ENCODE measurements at places on chromosomes 16 and 17. TPM values are rescaled to one million over a fixed set of nuclear protein-coding genes. Genes with fewer than 3 reads are reported as not detected.

Gene UBE2G1
- polyA plus RNA-seq, result 59.5 TPM

Gene BRIP1
- 9.3 TPM for polyA plus RNA-seq

GRCh38 chr17:75832164-75832651 lies 12.0 kb downstream of the UNC13D start:
- no peak for DNase-seq

DNA sequence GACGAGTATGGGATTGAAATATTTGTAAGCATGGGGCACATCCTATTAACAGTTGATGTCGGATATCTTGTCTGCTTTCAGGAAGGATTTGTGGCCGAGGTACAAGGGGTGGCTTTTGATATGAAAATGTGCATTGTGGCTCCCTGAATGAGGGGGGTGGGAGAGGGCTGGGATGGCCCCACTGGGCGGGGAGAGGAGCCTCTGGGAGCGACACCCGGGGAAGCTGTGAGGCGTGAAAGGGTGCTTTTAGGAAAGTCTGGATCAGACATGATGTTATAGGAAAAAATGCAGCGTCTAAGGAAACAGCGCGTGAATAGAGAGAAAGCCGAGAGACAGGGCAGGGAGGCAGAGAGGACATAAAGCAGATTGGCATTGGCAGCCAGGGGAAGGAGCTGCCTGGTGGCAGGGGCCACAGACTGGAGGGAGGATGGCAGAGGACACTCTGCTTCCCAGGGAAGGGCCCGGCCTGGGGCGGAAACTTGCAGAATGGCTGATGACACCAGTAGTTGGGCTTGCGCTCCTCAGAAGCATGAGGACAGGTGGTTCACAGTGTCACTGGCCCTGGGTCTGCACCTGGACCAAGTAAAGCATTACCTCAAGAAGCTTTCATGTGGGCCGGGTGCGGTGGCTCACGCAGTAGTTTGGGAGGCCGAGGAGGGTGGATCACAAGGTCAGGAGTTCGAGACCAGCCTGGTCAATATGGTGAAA lies 95.7 kb downstream of the NTN1 start:
- no peak for DNase-seq

- DNase-seq, result no peak
These were observed 447.3 kb downstream of the HS3ST3B1 start for GRCh38 chr17:14748036-14748710.

DNA sequence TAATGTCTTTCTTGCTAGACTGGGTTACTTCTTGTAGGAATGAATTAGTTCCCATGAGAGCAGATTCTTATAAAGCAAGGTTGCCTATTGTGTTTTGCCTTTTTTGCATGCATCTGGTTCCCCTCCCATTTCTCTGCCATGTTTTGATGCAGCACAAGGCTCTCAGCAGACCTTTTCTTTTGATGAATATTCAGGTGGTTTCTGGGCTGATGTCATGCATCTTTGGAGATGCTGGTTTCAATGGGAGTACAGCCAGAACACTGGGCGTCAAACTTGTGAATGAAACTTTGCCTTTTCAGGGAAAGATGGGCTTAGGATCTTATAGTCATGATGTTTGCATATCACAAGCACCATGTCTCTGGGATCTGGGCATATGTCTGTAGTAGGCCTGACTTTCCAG lies 111.7 kb upstream of the CCL2 start:
- DNase-seq, result no peak

All from muscle of arm (tissue), 14 donors.